Hematopoietic multipotent progenitor cell treated with erythropoietin and hydrocortisone succinate and interleukin-3 and kit ligand, for 4 days (in vitro differentiated cells): ENCODE measurements at places on chromosomes 1 and 21.

GRCh38 chr1:206676499-206676898 lies 8.2 kb upstream of the MAPKAPK2 start:
- DNase-seq, result no peak

GRCh38 chr1:109488201-109488600 lies 4.5 kb downstream of the ATXN7L2 start:
- DNase-seq, result no peak

- no peak for DNase-seq
Observed at GRCh38 chr1:81915937-81916336, 115.2 kb downstream of the ADGRL2 start.

GRCh38 chr1:99599678-99600175 lies 46.2 kb upstream of the PALMD start:
- DNase-seq, result no peak

- peak; percentile 89 for DNase-seq
Observed at GRCh38 chr1:93447481-93448291, at the start of gene FNBP1L. Gene FNBP1L (plus strand): TSS chr1:93448118. CDS start chr1:93448282, 164 bp downstream.

DNA sequence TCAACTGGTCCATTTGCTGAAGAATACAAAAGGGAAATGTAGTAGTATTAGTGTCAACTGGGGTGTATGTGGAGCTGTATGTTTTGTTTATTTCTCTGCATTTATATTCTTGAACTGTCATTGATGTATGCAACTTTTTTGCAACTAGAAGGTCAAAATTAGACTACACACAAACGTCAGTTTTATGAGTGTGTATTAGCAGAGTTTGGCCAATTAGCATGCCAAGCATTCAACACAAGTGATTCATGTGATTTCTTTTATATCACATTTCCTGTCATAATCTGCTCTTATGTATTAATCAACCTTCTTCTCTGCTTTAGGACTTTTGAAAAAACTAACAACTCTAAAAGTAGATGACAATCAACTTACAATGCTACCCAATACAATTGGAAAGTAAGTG lies 211.1 kb downstream of the LRRC40 start:
- no peak for DNase-seq

DNA sequence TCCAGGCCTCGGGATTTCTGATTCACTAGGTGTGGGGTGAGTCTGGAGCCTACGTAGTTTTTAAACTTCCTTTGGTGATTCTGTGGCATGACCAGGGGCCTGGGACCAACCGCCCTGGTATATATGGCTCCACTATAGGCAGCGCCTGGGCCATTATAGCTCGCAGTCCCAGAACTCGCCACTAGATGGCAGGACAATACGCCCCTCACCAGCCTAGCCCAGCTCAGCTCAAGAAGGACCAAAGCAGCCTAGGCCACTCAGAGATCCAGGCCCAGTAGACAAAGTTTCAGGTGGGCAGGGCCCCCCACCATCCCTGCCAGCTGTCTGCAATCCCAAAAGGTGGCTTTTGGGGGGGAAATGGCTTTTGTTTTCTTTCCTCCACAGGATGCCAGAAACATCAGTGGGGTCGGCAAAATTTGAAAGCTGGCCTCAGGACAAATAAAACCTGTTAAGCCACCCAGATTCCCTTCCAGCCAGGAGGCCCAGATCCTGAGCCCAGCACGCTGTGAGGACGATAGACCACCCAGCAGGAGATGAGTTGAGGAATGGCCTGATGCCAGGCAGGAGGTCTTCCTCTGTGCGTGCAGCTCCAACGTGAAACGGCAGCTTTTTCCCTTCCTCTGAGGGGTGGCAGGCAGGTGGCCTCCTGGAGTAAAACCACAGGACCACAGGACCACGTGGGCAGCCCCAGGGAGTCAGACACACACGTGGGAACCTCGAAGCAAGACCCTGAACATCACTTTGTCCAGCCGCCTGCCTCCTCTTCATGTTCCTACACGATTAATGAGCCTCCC lies 24.8 kb upstream of the TMEM51 start:
- peak; percentile 86 for DNase-seq

GRCh38 chr1:115793162-115793561 lies 24.6 kb upstream of the CASQ2 start:
- peak; percentile 71 for DNase-seq

DNA sequence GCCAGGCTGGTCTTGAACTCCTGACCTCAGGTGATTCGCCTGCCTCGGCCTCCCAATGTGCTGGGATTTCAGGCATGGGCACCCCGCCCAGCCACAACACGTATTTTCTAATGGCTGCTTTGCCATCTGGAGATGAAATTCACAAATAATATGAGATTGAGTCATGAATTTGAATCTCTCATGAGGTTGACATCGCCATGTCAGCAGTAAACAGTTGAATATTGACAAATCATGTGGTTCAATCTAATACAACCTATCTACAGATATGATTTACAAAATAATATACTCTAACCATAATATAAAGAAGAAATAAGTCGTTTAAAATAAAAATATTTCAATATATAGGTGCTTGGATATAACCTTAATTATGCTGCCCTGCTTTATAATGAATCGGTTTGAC lies 42.1 kb downstream of the MYOM3 start:
- no peak for DNase-seq

- DNase-seq, result peak; percentile 72
Observed at GRCh38 chr21:30227633-30228404, 11.9 kb upstream of the CLDN8 start.

DNA sequence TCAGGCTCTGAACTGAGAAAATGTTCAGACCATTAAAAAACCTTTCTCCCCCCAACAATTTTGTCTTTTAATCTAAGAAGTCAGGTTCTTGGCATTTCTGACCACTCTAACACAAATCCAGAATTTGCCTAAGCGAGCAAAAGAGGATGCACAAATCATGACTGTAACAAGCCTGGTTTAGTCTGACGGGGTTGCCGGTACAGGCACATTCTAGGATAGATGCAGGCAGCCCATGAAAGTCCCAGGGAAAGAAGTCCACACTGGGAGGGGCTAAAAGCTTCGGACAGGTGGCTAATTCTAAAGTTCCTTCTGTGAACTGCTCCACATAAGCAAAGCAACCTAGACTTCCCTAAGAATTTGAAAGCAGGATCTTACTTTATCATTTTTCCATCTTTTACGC lies 48.0 kb upstream of the KCNE1 start:
- DNase-seq, result no peak

GRCh38 chr1:20731057-20731991 lies 1.2 kb downstream of the SH2D5 start:
- peak; percentile 31 for DNase-seq

GRCh38 chr1:116560704-116561490 lies 9.9 kb downstream of the CD58 start:
- DNase-seq, result peak; percentile 57

DNA sequence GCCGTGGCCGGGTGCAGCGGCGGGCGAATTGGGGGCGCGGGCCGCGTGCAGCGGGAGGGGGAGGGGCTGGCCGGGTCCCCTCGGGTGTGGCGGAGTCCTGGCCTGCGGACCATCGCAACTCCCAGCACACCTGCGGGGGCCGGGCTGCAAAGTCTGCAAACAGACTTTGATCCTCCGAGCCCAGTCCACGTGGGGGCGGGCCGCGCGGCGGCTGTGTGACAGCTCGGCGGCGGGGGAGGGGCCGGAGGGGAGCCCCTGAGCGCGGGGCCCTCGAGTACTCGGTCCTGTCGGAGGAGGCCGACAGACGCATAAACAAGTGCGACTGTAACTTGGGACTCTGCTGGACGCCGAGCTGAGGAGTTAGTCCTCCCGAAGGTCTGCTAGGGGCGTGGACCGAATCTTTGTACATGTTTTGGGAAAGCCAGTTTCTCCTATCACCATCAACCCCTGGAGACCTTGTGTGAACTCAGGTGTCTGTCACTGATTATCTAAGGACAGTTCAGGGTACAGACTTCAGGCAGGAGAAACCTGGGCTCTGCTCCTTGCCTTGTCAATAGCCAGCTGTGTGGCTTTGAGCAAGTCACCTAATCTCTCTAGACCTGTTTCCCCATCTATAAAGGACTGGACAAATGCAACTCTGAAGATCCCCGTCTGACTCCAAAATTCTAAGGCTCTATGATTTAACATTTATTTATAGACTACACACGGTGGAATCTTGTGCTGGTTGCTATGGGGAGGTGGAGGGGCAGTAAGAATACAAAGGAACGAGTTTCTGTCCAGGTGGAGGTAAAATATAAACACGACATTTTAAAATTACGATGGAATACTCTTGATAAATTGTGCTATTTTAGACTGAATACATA lies 710 bp upstream of the SLC30A1 start:
- peak; percentile 86 for DNase-seq

DNA sequence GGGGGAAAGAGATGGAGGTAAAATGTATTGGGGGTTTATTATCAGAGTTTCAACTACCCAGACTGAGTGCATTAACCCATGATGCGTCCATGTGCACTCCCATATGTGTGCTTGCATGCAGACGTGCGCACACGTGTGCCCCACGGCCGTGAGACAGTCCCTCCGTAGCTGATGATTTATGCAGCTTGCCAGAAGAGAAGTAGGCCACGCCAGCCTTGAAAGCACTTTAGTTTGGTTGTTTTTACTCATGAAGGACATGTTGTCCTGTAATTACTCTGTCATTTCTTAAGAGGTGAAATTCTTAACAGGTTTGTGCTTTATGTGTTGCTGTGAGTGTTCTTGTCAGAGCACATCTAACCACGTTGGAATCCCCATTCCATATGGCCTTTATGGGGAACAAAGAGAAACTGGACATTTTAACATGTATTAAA lies 467.8 kb downstream of the LMO4 start:
- no peak for DNase-seq

- no peak for DNase-seq
Observed at GRCh38 chr1:219733511-219734174, 120.7 kb upstream of the ZC3H11B start.

- peak; percentile 69 for DNase-seq
Observed at GRCh38 chr1:111656086-111657017, 36.8 kb downstream of the RAP1A start.

- DNase-seq, result no peak
Observed at GRCh38 chr1:12138196-12139168, 28.3 kb upstream of the TNFRSF1B start.

DNA sequence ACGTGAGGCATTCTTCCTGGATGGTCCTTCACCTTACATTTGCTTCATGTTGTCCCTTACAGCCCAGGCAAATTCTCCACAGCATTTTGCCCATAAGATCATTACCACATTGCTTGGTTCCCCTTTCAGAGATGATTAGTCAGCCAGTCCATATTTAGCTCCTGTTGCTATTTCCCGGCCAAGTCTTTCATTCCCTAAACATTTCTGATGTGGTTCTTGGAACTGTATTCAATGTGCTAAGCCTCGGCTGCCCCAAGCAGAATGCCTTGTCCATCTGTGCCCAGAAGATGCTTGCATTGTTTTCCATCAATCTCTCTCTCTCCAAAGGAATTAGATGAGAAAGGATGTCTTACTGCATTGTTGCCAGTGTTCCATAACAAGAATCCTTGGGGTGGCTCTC lies 420.9 kb upstream of the CAMK1G start:
- DNase-seq, result no peak

GRCh38 chr1:239841631-239842030 lies 250.1 kb upstream of the FMN2 start:
- no peak for DNase-seq
